ENCODE measurements at places on chromosomes 6 and 20.

GRCh38 chr6:163688739-163689362 is 274.3 kb downstream of the QKI start:
- no peak for DNase-seq

DNA sequence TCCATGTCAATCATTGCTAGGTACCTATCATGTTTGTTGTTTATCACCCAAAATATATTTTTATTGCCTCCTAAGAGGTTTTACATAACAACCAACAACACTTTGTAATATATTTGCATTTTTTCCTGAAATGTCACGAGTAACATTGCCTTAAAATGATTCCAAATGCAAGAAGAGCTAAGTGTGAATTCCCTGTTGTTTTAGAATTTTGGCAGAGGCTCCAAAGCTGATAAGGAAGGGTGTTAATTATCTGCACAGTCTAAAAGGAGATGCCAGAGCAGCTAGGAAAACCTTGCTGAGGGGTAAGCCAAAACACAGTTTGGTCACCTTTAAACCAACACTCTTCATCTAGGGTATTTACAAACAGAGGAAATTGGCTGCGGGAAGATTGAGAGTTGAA is 201.9 kb upstream of the KCNQ5 start:
- no peak for DNase-seq

- DNase-seq: no peak
Measured at GRCh38 chr6:14849185-14849584, 396.7 kb upstream of the JARID2 start.

DNA sequence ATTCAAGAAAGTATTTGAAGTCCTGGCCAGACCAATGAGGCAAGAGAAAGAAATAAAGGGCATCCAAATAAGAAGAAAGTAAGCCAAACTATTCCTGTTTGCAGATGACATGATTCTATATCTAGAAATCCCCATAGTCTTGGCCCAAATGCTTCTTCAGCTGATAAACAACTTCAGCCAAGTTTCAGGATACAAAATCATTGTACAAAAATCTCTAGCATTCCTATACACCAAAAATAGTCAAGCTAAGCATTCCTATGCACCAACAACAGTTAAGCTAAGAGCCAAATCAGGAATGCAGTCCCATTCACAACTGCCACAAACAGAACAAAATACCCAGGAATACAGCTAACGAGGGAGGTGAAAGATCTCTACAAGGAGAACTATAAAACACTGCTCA is 60.1 kb upstream of the PHIP start:
- no peak for DNase-seq

DNA sequence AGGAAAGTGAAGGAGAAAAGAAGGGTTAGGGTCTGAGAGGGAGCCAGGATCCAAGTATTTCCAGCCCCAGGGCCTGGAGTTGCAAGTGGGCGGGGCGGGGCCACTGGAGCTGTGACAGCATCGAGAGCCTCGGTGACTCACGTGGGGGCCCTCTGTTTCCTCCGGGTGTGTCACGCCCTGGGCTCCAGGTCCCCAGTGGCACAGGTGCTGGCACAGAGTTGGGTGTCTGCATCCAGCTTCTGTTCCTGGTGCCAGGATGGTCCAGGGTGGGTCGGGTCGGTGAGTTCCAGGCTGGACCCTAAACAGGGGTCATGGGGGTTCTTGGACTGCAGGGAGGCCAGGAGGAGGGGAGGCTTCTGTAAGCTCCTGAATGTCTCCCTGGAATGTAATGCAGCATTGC is 16.7 kb downstream of the RAET1L start:
- DNase-seq: no peak

DNA sequence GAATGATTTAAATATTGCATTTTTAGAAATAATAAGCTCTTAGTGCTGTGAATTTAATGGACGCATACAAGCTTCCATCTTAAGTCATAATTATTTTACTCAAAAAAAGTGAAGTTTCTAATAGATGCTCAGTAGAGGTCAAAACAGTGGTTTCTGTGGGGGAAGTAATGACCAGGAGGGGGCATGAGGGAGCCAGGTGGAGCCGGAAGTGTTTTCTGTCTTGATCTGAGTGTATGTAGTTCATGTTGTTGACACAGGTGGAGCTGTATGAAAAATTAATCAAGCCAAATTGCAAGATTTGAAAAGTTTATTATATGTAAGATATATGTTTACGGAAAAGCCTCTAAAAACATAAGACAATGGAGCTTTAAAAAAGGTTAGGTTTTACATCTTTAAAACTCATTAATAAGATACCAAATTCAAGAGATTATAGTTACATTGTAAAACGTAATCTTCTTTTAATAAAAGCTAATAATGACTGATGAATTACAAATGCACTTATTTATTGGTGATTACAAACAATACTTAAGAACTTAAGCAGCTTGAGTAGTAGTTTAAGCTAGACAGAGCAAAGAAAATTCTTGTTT is 68.0 kb downstream of the PLAGL1 start:
- no peak for DNase-seq

DNA sequence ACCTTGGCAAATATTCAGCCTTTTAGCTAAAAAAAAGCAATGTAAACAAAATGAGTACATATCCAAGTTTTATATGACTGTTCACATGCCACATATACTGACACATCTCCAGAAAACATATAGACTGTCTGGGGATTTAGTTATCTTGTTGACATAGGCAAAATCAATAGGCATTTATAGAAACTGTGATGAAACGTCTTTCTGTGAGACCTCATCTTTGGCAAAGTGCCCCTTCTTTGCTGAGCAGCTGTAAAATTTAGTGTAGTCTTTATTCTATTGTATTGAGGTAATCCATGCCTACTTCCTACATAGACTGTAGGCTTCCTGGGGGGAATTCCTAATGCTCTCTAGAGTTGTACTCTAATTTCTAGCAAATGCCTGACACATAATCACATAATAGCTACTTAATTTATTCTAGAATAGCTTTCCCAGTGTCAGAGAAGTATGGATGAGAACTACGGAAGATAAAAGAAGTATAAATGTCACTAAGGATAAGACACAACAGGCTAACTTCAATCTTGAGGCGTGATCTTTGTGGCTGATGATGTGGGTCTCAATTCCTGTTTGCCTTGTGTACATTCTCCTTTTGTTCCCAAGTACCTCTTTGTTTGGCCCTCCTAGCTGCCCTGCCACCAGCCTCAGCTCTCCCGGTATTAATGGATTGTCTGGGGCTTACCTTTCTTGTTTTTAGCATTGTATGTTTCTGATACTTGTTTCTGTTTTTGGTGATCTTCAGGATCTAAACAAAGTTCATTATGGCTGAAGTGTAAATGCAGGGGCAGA is 30.6 kb downstream of the PTCHD4 start:
- no peak for DNase-seq

- DNase-seq: no peak
Measured at GRCh38 chr6:71879016-71879415, 7.3 kb upstream of the RIMS1 start.
